C1 segment of cervical spinal cord (tissue), 14 donors: ENCODE measurements at places on chromosomes 6 and 20.

GRCh38 chr6:169968541-169969270 lies 217.3 kb downstream of the ERMARD start:
- no peak for DNase-seq

- no peak for DNase-seq
These were observed 17.5 kb downstream of the MPC1 start for GRCh38 chr6:166365221-166365620.

DNA sequence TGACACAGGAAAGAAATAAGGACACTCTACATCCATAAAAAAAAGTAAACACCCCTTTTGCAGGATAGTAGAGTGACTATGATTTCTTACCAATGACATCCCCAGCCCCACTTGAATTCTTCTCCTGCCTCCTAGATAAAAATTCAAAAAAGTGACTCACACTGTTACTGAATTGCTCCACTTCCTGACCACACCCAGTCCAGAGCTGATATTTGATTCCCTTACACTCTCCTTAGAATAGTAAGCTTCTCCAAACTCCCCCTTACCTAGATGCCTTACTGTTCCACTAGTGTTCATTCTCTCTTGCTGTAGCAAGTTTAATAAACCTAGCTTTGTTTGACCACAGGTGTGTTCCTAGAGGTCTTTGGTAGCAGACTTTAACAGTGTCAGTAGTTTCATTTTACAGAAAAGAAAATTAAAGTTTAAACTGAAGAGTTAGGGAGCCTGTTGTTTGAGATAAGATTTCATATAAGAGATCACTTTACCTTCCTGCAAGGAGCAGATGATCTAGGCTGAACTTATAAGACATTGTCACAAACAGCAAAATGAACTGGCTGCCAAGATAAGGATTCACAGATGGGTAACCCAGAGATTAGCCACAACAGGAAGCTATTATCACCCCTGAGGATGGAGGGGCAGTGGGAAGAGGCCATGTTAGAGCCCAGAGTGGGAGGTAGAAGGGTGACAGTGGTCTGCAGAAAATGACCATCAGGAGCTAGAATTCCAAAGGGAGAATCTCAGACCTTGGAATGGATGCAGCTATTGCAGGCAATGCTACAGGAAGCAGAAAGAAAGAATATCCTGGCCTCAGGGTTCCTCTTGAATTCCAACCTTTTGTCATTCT lies 28.4 kb upstream of the BTN3A2 start:
- no peak for DNase-seq

DNA sequence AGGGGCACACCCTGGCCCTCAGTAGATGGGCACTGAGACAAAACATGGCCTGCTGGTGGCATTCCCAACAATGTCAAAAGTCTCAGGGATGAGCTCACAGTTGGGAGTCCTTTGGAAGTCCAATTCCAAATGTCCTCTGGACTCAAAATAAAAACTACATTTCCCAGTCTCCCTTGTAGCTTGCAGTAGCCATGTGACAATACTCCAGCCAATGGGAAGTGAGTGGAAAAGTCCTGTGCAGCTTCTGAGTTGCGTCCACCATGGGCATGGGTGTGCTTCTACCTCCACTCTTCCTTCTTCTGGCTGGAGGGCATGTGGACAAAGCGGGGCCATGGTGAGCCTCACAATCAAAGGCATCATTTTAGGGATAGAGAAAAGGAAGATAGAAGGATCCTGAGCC lies 5.8 kb upstream of the ADAM33 start:
- no peak for DNase-seq

- no peak for DNase-seq
These were observed 235.7 kb downstream of the DOK5 start for GRCh38 chr20:54711071-54711470.

DNA sequence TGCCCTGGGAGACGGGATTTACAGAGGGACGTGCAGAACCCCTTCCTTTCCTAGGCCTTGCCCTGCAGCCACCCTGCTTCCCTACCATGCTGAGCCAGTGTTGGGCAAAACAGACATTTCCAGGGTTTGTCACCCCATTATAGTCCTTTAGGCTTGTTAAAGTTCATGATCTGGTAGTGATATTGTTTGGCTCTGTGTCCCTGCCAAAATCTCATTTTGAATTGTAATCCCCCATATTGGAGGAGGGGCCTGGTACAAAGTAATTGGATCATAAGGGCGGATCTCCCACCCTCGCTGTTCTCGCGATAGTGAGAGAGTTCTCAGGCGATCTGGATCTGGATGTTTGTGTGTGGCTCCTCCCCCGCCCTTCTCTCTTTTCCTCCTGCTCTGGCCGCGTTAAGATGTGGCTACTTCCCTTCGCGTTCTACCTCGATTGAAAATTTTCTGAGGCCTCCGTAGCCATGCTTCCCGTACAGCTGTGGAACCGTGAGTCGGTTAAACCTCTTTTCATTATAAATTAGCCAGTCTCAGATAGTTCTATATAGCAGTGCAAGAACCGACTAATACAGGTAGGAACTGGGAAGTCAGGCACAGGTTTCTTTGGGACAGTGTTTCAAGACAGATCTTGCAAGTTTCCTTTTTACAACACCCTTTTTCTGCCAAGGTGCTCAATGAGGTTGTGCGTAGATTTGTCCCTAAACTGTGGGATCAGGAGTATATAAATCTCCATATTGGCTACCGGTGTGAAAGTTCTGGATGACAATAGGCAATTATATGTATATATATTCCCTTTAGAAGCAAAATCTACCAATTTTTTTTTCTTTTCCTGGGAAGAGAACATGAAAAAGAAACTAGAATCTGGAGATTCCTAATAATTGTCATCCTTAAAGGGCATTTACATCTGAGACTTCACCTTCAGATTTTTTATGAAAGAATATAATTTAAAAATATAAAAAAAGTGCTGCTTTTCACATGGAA lies 152.1 kb downstream of the SAMD5 start:
- no peak for DNase-seq

DNA sequence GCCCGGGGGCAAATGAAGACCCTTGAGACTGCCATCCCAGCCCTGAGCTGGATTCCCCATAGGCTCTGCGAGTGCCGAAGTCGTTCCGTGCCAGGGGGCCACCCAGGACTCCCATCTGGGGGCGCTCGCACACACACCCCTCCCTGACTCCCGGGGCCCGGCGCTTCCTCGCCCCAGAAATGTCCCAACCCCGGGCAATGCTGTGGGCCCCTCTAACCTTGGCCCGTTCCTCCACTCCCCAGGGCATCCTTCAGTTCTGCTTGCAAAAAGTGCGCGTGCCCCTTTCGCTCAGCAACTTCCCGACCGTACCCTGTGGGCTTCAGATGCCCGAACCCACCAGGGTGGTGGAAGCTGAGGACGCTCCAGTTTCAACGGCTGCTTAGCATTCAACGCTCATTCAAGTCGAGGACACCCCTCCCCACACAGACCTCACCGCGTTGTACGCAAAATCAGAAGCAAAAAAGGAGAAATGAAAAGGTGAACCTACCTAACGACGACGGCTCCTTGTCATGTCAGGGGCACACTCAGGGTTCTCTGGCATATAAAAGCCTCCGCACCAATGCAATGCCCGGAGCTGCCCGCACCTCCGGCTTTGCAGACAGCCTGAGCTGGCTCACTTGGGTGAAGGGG lies 25.3 kb downstream of the RIPOR2 start:
- no peak for DNase-seq

DNA sequence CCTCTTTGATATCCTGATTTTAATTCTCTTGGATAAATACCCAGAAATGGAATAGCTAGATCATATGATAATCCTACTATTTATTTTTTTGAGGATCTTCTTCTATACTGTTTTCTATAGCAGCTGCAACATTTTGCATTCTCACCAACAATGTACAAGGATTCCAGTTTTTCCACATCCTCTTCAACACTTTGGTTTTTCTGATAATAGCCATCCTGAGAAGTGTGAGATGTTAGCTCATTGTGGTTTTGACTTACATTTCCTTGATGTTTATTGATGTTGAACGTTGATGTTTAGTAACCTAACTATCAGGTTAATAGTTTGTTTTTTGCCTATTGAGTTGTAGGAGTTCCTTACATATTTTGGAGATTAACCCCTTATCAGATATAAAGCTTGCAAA lies 217.3 kb downstream of the LRFN2 start:
- DNase-seq, result no peak

DNA sequence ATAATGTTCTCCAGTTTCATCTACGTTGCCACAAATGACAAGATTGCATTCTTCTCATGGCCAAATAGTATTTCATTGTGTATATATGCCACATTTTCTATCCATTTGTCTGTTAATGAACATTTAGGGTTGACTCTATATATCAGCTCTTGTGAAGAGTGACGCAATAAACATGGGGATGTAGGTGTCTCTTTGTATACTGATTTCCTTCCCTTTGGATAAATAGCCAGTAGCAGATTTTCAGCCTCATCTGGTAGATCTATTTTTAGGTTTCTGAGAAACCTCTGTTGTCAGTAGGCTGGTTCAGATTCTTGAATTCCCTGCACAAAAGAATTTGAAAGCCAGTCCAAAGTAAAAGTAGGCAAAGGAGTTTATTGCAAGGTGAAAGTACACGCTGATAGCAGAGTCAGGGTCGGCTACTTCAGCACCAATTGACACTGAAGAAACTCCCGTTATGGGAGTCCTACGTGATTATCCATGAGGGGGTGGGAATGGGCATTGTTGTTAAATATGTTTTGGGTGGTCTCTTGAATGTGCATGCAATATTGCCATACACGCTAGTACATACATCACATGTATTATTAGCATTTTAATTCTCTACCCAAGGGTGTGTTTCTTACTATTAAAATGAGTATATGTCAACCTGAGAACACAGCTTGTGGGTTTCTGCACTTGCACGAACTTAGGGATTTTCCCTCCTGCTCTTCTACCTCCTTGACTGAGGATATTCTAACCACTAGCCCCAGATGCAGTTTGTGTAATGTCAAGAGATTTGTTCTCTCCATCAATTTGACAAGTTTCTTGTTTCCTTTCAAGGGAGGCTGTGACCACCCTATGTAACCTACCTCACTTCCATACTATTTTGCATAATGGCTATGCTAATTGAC lies 14.4 kb upstream of the SLC17A2 start:
- DNase-seq, result no peak

DNA sequence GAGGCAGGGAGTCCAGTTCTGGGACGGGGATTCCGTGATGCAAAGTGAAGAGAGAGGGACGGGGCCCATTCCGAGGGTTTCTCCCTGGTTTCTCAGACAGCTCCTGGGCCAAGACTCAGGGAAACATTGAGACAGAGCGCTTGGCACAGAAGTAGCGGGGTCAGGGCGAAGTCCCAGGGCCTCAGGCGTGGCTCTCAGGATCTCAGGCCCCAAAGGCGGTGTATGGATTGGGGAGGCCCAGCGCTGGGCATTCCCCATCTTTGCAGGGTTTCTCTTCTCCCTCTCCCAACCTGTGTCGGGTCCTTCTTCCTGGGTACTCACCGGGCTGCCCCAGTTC lies 35.9 kb upstream of the HLA-G start:
- peak; percentile 20 for DNase-seq

DNA sequence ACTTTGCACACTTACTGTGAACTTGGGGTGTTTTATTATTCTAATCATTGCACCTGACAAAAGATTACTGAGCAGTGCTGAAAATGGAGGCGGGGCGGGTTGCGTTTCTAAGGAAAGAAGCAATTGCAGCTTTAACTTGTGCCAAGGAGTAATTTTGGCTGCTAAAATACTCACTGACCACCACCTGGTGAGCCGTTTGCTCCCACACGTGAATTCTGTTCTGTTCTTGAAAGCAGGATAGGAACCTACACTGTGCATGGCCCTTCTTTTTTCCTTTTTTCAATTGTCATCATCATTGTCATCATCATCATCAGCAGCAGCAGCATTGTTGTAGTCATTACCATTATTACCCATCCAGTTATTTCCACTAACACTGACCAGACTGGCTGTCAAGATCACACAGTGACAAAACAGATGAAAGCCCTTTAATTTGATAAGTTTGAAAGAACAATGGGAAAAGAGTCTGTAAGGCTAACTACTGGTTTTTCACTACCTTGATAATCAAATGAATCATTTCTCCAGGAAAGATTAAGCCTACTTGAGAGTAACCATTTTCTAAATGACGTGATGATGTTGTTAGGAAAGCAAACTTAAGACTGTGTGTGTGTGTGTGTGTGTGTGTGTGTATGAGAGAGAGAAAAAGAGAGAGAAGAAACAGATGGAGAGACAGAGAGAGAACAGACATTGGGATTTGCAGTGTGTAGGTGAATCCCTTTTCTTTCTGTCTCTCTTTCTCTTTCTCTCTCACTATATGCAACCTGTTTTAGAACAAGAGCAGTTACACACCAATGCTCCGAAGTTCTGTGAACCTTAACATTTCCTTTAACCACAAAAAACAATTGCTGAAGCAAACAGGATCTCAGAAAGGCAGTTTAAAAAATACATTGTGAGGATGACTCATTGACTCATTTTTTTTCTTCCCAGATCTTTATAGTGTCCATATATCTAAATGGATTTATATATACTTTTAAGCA lies 3.8 kb downstream of the RIPOR2 start:
- DNase-seq, result no peak

DNA sequence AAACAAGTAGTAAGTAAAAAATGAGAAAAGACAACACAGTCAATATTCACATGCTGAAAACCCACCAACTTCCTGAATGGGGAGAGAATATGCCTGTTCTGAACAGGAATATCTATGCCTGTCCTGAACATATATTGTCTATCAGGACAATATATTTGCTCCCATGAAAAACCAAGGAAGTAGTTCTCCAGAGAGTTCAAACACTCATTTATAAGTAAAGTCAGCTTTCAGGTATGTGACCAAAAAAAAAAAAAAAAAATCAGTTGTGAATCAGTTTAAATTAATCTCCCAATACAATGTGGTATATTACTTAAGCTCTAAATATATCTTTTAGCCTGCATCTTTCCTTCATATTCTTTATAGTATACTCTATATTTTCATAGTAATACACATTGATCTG lies 119.5 kb downstream of the MYB start:
- no peak for DNase-seq

DNA sequence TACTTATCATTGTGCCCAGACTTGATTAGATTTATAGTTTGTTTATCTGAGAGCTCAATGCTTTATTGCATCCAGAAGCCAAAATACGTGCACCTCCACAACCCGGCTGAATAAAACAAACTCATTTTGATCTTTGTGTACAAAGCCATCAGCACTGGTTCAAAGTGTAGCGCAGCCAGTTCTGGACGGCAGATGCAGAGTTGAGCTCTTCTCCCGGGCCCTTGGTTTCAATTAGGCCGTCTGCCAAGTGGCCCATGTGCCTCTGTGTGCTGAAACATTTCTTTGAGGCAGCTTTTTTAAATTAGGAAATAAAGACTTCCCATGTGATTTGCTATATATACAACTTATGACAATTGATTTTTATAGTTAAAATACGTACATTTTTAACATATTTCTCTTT lies 96.2 kb upstream of the RSPO3 start:
- DNase-seq, result no peak

- DNase-seq, result no peak
These were observed 33.2 kb downstream of the SLC22A23 start for GRCh38 chr6:3423439-3424184.

DNA sequence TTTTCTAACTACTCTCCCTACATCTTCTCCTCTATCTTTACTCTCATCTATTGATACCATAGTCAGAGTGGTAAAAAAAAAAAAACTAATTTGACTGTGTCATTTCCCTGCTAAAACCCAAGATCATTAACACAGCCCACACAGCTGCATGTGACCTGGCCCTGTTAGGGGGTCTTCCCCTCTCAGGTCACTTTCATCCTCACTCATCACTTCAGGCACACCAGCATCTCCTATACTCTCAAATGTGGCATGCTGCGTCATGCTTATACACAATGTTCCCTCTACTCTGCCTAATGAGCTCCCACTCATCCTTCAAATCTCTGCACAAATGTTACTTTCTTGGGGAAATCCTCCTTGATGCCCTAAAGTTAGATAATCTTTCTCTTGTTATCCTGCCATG lies 86.8 kb downstream of the CDK19 start:
- DNase-seq, result no peak
